ENCODE measurements at places on chromosomes 7 and 10. TPM values are rescaled to one million over a fixed set of nuclear protein-coding genes. Genes with fewer than 3 reads are reported as not detected.

DNA sequence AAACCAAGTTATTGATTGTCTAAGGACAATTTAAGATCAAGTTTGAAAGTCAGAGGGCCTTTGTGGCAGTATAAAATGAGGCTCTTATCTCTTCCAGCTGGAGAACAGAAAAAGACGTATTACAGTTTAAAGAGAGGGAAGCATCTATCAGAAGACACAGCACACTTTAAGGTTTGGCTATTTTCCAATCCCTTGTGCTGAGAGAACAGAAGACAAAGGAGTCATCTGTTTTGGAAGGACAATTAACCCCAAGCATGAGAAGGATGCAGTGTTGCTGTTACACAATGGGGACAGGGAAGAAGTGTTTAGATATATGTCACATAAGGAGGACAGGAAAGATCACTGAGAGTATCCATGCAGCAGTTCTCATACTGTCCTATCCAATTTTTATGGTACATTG, 1224.2 kb upstream of the SORCS1 start:
- DNase-seq = no peak

DNA sequence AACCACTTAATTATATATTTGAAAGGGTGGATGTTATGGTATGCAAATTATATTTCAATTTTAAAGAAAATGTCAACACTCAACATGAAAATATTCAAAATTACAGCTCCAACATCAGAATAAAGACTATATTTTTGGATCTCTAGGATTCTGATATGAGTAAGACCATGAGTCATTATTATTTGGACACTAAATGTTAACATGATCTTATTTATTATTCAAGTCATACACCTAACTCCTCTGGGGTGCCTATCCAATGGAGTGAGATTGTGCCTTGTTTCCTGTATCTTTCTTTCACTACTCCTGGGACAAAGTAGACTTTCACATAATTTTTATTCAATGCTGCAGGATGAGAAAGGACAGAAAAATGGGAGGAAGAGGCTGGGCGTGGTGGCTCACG, 135.2 kb upstream of the PRSS1 start:
- no peak for DNase-seq

DNA sequence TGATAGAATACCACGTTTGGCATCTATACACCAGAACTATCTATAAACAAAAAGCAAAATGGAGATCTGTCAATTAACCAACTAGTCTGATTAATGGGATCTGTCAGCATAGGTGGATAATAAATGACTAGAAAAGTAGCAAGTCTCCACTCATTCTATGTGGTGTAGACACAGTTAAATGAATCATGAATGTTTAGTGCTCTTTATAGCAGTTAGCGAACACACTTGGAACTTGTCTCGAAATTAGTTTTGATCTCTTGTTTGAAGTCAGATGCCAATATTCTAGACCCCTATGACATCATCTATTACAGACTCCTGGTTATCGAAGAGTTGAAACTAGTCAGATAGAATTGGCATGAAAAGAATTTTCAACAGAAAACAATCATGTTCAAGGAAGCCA, 259.7 kb downstream of the AHR start:
- no peak for DNase-seq

GRCh38 chr10:78523453-78523852, 489.8 kb downstream of the RPS24 start:
- DNase-seq = no peak

- DNase-seq = no peak
These were observed 28.6 kb upstream of the BMPER start for GRCh38 chr7:33876596-33877274.

DNA sequence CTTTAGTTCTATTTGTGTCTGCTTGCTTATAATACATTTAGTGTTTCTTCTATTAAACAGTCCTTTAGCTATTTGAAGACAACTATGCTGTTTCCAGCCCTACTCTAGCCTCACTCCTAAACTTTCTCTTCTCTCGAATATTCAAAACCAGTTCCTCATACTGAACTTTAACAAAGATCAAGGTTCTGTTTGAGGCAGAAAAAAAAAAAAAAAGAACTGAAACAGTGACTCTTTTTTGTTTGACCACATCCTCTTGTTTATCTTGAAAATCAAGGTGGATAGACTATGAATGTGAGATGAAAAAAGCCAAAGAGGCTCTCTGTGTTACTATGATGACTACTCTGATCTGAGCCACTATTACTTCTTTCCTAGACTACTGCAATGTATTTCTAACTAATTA, 154.3 kb downstream of the ZNF365 start:
- DNase-seq = no peak

GRCh38 chr7:131190146-131190545, 137.5 kb upstream of the MKLN1 start:
- DNase-seq = no peak

DNA sequence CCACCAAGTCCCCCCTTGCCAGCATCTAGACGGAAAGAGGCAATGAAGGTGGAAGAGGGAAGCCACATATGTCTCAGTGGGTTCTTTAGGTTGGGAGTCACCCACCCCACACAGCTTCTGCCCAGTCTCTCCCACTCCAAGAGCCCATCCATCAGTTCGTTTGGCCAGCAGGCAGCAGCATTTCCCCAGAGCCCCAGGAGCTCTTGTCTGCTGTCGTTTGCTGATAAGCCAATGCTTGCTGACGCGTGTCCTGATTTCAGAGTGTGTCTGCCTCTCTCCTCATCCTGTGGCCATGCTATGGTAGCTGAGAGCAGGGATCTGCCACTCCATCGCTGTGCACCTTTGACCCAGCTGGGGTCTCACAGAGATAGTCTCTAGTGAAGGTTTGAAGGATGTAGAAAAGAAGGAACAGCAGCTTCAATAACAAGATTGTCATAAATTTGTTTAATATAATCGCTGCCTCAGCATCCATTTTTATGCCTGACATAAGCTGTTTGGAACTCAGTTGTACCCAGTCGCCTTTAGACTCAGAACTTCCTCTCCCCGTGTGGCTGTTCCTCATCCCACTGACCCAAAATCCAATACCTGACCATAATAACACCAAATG, 39.4 kb upstream of the GDF10 start:
- no peak for DNase-seq

GRCh38 chr10:110216942-110217661, 9.7 kb downstream of the MXI1 start:
- no peak for DNase-seq

DNA sequence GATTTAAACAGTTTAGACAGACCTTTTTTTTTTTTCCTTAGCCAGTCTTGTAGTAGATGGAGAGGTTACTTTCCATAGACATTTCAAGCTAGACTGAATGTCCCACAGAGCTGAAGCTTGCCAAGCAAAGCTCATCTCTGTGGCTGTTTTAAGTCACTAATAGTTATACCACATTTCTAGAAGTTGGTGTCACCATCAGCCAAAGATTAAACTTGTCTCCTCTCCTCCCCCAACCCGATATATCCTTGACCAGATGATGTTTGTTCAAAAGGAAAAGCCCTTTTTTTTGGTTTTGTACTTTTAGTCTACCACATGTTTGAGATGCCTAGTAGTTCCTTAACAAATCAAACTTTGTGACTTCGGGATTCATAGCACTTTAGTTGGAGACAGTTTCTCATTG, 66.1 kb downstream of the ADD3 start:
- DNase-seq = no peak

- DNase-seq = no peak
These were observed 28.8 kb downstream of the EVX1 start for GRCh38 chr7:27271384-27271783.

DNA sequence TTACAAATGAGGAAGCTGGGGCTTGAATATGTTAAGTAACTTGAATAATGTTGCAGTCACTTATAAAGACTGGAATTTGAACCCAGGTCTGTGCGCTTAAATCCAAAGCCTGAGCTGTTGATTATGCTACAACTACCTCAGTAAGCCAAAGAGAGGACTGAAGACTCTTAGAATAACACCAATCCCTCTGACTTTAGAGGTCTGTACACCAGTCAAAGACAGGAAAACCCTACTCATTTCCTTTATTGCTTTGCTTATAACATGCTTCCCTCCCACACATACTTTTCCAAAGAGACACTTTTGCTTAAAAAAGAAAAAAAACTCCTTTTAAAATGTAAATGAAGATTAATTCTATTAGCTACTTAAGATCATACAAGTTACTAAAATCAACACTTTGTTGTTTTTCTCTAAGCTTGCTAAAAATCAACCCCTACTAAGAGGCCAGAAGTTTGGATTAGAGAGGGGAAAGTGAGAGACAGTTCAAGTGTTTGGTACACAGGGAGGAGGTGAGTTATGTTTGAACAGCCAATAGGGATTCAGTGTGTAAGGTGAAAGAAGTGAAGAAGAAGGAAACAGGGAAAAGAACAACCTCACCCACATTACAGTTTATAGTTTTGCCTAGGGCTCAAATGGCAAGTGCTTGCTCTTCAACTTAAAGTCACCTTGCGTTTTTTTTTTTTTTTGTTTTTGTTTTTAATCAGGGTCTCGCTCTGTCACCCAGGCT, 74.8 kb downstream of the MDH2 start:
- DNase-seq = no peak

DNA sequence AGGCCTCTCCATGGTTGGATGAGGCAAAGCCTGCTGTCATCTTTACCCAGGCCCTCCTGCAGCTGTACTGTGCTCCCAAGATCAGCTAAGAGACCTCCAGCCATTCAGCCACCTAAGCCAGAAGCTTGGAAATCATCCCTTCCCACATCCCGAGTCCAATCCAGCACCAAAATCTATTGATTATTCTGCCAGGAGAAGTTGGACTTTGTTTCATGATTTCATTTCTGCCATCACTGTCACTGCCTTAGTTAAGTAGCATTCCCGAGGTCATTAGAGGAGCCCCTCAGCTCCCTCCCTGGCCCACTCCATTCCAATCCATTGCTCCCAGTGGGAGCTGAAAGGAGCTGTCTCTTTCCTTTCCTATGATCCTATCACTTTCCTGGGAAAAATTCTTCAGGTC, 14.1 kb downstream of the AKR1E2 start:
- no peak for DNase-seq

DNA sequence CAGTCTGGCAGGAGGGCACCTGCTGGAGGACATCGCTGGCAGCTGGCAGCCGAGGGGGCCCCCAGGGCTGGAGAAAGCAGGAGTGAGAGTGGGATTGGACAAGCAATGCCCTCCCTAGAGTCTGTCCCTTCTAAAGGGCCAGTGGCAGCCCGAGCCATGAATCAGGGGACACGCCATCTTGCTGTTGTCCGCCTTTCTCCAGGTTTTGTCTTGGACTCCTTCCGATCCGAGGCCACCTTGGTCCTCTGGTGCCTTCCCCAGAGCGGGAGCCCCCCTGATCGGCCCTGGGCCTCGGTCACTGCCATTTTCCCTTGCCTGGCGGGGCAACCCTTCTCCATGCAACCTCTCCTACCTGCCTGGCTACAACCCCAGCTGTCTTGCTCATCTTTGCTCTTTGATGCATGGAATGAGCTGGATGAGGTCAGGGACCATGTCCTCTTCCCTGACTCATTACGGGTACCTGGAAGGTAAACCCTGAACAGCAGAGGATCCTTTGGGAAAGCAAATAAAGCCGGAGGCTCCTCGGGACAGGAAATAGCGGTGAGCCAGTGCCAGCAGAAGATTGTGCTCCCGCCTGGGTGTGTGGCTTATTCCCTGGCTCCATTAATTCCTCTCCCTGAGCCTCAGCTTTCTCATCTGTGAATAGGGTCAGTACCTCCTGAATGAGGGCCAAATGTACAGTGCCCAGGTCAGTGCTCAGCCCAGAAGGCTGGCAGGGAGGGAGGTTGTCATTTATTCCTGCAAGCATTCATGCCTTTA, 112.0 kb downstream of the GRK5 start:
- DNase-seq = no peak

The PRF1 gene
- 29.5 TPM for total RNA-seq

The ASIC3 gene
- 3.7 TPM for total RNA-seq

The FAM131B gene
- total RNA-seq = 0.53 TPM

The ENTPD1 gene
- total RNA-seq = 34.5 TPM

The IQCE gene
- total RNA-seq = 32.0 TPM

The CTNNA3 gene
- total RNA-seq = not detected

The AGAP5 gene
- total RNA-seq = 9.1 TPM
